ENCODE measurements at places on chromosomes 3 and 15. TPM values are rescaled to one million over a fixed set of nuclear protein-coding genes. Genes with fewer than 3 reads are reported as not detected.

GRCh38 chr3:43484926-43485488 is 136.8 kb downstream of the ANO10 start:
- no peaks in the 10 kb centered on the region for H3K4me1 ChIP-seq
- no peak overlapping the region for H3K27ac ChIP-seq
- no peak for DNase-seq
- H3K36me3 ChIP-seq = no peaks in the 10 kb centered on the region

DNA sequence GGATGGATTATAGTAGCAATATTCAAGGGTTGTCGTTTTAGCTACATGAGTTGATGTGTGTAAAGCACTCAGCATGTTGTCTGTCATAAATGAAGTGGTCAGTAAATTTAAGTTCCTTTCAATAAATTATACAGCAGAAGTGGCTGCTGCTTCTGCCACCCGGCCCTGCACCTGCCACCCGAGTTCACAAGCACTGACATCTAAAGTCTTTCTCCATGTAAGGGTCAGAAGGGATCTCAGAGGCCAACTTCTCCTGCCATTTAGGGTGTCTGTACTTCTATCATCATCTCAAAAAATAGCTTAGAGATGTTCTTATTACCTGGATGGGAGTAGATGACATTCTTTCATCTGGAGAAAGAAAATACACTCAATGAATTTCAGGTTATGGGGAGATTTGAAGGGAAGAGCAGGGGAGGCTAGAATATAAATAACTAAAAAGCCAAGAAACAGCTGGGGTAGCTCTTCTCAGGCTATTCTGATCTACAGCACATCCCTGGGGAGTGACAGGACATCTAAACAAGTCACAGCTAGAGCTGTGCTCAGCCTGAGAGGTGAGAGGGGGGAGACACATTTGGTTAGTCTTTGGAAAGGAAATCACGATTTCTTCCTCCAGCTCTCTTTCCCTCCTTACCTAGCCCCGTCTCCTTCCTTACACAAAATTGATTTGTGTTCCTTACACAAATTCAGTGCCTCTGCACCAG is 8.0 kb downstream of the GCSAM start:
- H3K4me3 ChIP-seq = no peak overlapping the region
- no peak for DNase-seq
- H3K36me3 ChIP-seq = peaks cover 7% of the 10 kb centered on the region
- H3K27ac ChIP-seq = no peak overlapping the region
- peaks cover 18% of the 10 kb centered on the region for H3K4me1 ChIP-seq
- H3K27me3 ChIP-seq = no peaks in the 10 kb centered on the region

GRCh38 chr15:78225783-78226541 is 8.4 kb downstream of the ACSBG1 start:
- no peaks in the 10 kb centered on the region for H3K4me1 ChIP-seq
- H3K36me3 ChIP-seq = no peaks in the 10 kb centered on the region
- no peaks in the 10 kb centered on the region for H3K27me3 ChIP-seq
- H3K27ac ChIP-seq = no peak overlapping the region

GRCh38 chr3:46538803-46539442 is 27.2 kb downstream of the LRRC2 start:
- no peaks in the 10 kb centered on the region for H3K27me3 ChIP-seq
- peaks cover 5% of the 10 kb centered on the region for H3K4me1 ChIP-seq
- H3K36me3 ChIP-seq = no peaks in the 10 kb centered on the region
- no peak overlapping the region for H3K27ac ChIP-seq

DNA sequence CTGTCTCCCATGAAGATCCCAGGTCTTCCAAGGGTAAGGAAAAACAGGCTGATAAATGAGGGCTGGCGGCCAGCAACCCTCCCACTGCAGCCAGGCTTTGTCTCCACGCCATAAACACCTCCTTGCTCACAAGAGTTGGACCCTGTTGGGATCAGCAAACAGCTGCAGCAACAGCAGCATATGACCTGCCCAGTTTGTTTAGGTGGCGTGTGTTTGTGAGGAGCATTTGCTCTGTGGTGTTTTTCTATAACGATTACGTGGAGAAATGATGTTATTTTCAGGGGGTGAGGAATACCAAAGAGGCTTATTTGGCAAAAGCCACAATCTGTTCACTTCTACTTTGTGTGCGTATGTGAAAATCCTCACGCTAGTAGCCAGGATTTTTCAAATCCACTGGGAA is 58.5 kb downstream of the RFTN1 start:
- H3K4me3 ChIP-seq = no peak overlapping the region
- DNase-seq = no peak
- H3K36me3 ChIP-seq = no peaks in the 10 kb centered on the region

DNA sequence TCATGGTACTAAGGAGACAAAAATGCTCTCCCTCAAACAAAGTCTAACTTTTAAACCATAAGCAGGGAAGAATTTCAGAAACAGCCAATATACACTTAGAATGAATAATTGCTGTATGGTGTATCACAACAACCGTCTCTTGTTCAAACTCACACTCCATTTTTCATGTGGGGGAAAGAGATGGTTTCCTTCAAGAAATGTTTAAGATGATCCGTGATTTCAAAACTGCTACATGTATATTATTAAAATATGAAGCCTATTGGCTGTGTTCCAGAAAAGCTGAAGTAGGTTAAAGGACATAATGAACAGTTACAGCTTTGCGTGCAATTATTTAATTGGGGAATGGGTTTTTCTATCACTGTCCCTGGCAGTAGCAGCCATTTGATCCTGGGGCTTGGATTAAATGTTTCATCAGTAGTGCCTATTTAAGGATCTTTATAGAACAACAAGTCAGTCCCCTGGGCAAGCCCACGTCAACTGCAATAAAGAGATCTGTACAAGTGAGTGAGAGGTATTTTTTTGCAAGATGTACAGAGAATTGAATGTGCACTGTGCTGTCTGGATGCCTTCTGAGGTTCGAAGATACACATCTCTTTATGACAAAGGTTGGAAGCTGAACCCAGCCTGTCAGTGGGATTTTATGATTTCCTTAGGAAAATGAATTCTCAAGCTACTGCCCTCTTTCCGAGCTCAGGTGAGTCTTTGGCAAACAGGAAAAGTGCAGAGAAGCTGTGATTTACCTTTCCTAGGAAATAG is 337.2 kb upstream of the RARB start:
- no peak for DNase-seq
- H3K36me3 ChIP-seq = no peaks in the 10 kb centered on the region
- no peak overlapping the region for H3K4me3 ChIP-seq

DNA sequence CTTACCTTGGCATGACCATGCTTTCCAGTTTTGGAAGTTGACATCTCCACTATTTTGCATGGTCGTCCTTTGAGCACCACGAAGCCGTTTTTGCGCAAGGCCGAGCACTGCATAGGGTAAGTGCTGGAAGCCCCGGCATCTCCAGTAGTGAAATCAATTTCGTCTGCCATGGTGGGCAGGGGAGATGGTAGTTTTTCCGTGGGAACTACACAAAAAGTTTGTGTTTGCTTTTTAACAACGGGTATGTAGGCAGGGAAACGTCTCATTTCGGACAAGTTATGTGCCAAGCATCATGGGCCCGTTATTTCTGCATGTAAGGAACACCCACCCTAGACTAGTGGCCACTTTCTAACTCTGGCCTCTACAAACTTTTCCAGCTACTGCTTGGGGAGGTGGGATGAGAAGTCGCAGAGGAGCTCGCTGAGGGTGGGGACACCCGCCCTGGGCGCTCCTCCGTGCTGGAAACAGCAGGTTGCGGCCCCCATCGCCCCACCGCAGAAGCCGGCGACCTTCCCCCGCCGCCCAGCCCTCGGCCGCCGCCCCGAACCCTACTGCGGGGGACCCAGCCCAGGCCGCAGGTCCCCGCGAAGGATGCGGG is 701 bp downstream of the EIF5A2 start:
- peak overlapping the region; percentile 36 for H3K27ac ChIP-seq
- no peaks in the 10 kb centered on the region for H3K27me3 ChIP-seq
- DNase-seq = no peak
- peak overlapping the region; percentile 79 for H3K4me3 ChIP-seq

Gene LDHAL6B
- not detected for polyA plus RNA-seq

Gene MAPK6
- polyA plus RNA-seq = 48.5 TPM

Measured in keratinocyte (primary cell).